Stimulated activated CD4-positive, alpha-beta T cell treated with anti-CD3 and anti-CD28 coated beads, TNF-alpha, amount 100 ng/mL, for 1 hour (primary cell): ENCODE measurements at places on chromosomes 16 and 17.

GRCh38 chr16:49564496-49565229 is 191.1 kb downstream of the C16orf78 start:
- DNase-seq, result no peak

DNA sequence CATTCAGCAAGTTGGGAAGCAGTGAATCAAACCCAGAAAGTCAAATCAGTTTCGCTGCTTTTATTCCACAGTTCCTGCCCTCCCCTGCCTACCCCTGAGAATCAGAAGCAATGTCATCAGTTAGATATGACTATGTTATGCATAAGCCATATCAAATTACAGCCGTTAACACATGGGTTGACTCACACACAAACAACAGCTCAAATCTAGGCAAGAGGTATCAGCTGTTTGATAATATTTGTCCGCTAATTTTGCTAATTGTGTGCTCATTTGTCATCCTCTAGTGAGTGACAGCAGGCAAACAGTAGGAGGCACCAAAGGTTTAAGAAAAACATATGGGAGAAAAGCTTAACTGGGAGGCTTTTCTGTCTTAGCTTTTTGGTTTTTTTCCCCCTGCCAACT is 327.4 kb upstream of the CCL2 start:
- no peak for DNase-seq

DNA sequence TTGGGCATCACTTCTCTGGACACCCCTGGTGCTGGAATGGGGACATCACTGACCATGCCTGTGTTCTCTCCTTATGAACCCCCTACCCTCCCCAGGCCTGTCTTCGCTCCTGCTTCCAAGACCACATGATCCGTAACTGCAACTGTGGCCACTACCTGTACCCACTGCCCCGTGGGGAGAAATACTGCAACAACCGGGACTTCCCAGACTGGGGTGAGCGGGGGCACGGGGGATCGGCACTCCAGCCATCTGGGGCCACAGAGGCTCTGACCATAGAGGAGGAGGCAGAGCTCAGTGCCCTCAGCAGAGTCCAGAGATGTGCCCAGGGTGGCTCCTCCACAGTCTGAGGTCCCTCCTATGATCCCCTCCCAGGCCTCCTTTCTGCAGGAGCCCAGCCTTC is 73.5 kb downstream of the SCNN1B start:
- DNase-seq, result no peak

- no peak for DNase-seq
Observed at GRCh38 chr17:80779961-80780380, 211.7 kb upstream of the CHMP6 start.

DNA sequence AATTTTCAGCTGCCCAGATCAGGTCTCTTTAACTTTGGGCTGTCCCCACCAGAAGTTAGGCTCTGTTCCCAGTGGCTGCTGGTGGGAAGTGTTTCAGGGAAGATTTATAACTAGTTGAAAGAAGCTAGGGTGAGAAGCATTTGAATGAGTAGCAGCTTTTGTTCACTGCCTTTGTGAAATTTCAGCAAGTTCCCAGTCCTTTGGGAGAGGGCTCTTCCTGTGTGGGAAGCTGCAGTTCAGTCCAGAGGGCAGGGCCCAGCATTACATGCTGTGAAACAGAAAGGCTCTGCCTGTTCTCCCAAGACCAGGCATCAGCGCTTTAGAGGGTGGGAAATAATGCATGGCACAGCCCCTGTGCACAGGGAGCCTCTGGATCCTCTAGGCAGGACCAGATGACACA is 17.8 kb downstream of the PROCA1 start:
- DNase-seq, result no peak

GRCh38 chr16:67781565-67781921 is 24.8 kb downstream of the RANBP10 start:
- DNase-seq, result no peak

GRCh38 chr16:19167710-19168370 is at the start of gene SYT17:
TSS of gene SYT17 (plus strand) at chr16:19168240. CDS start at chr16:19168647, 407 bp downstream.
- no peak for DNase-seq

GRCh38 chr17:49031965-49032928 is 35.1 kb downstream of the IGF2BP1 start:
- no peak for DNase-seq

DNA sequence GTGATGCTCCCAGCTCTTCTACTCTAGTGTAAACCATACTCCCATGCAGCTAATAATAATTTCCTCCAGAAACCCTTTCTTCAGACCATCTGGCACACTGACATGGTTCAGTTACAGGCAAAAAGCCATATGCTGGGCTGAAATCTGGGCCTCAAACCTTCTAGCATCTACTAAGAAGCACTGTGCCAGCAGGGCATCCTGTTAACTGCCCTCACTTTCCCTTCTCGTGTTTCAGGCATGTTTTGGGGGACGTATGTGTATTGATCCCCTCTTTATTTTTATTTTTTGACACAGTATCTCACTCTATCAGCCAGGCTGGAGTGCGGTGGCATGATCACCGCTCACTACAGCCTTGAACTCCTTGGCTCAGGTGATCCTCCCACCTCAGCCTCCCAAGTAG is 33.3 kb downstream of the STAT5A start:
- DNase-seq, result no peak

- no peak for DNase-seq
Observed at GRCh38 chr16:27264151-27264550, 4.4 kb downstream of the NSMCE1 start.

GRCh38 chr17:42518755-42519545 is 17.1 kb upstream of the NAGLU start:
- DNase-seq, result no peak

GRCh38 chr17:42045719-42046118 is 4.7 kb downstream of the C17orf113 start:
- DNase-seq, result no peak

DNA sequence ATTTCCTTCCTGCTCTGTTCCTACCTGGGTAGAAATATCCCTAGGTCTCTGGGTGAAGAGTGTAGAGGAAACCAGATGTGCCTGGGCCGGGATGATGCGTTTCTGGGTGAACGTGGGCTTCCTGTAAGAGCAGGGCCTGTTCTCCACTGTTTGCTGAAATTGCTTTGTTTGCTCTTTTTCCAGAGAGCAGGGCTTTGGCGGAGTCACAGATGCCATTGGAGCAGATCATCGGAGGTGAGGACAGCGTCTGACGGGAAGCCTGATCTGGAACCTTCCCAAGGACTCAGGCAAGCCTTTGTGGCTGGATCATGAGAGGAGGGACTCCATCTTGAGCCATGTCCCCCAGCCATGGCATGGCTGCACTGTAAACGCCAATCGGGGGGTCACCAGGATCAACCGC is 15.4 kb downstream of the DHODH start:
- no peak for DNase-seq

- no peak for DNase-seq
Observed at GRCh38 chr16:49456763-49457162, 83.2 kb downstream of the C16orf78 start.

- DNase-seq, result no peak
Observed at GRCh38 chr16:8548166-8548565, 42.1 kb downstream of the TMEM114 start.

DNA sequence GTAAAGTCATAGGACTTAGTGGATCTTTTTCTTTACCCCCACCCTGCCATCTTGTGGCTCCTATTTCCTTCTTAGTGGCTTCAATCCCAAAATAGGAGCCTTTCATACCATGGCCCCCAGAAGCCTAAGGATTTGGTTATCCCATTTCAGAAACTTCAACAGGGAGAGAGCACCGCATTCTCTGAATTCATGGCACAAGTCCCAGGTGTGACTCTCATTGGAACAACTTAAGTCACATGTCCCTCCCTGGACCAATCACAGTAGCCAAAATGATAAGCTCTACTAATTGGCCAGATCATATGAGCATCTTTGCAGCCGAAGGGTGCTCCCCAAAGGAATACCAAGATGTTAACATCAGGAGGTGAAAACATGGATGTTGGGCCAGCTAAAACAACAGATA is 43.2 kb downstream of the AXIN2 start:
- DNase-seq, result no peak

DNA sequence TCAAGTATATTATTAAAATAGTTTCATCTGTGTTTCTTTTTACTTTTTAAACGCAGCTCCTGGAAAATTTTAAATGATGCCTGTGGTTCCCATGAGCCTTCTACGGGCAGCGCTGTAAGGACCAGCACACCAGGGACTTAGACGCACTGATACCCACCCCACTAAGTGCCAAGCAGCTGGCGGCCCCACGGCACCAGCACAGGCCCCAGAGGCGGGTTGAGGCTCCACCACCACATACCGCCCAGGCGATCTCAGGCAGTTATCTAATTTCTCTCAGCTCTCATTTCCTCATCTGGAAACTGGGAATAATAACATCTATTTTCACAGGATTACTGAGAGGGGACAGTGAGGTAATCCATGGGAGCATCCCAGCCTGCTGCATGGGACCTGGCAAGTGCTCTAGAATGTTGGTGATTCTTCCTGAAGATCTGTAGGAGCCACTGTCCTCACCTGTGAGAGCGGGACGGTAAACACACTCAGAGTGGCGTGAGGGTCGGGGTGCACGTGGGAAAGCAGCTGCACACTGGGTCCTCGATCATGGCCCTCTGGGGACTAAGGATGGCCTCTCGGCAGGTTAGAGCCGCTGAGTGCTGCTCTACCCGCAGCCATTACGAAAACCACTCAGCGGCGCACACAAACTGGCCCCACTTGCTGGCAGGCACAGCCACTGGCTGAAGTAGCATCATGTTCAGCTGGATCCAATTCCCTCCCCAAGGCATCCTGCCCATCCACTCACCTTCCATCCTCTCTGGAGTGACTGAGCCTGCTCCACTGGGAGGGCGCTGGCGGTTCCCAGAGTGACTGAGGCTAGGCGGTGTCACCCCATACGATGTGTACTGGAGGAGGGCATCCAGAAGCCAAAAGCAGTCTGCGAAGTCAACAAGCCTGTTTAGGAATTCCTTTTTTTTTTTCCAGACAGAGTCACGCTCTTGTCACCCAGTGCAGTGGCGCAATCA is 17.6 kb upstream of the SLC38A8 start:
- no peak for DNase-seq

DNA sequence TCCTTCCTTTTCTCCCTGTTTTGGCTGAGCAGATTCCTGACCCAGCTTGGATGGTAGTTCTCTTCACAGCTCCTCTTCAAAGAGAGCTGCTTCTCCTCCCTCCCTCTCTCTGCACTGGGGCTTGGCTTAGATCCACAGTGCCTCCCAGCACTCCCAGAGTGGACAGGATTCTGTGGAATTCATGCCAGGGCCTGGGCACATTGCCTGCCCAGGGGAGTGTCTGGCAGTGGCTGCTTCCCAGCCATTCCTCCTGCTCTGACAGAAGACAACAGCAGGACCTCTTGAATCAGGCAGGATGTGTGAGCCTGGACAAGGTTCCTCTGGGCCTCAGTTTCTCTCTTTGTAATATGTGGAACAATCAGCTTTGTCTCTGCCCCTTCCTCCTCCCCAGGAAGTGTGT is 4.5 kb upstream of the MMP28 start:
- no peak for DNase-seq

- no peak for DNase-seq
Observed at GRCh38 chr17:40092581-40092980, 7.8 kb downstream of the NR1D1 start.

GRCh38 chr16:67884-68789 is 4.3 kb downstream of the RHBDF1 start:
- DNase-seq, result no peak

DNA sequence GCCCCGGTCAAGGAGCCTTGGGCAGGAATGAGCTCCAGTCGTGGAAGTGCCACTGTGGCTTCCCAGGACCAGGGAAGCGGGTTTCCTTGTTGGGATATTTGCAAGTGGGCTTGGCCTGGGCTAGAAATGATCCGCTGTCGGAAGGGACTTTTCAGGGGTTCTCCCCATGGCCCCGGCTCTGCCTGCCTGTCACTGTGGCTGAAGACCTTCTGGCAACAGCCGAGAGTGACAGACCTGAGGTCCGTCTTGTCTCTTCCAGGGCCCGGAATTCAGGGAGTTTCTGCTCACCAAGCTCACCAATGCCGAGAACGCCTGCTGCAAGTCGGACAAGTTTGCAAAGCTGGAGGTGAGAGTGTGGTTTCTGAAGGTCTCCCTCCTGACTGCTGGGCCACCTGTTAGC is 57.7 kb downstream of the OR1D5 start:
- DNase-seq, result no peak
